Stimulated activated CD4-positive, alpha-beta T cell treated with anti-CD3 and anti-CD28 coated beads, TNF-alpha, amount 100 ng/mL, for 48 hours (primary cell): ENCODE measurements at places on chromosomes 2 and 18.

GRCh38 chr18:35355140-35355618 lies 11.0 kb upstream of the ZNF24 start:
- DNase-seq: no peak

DNA sequence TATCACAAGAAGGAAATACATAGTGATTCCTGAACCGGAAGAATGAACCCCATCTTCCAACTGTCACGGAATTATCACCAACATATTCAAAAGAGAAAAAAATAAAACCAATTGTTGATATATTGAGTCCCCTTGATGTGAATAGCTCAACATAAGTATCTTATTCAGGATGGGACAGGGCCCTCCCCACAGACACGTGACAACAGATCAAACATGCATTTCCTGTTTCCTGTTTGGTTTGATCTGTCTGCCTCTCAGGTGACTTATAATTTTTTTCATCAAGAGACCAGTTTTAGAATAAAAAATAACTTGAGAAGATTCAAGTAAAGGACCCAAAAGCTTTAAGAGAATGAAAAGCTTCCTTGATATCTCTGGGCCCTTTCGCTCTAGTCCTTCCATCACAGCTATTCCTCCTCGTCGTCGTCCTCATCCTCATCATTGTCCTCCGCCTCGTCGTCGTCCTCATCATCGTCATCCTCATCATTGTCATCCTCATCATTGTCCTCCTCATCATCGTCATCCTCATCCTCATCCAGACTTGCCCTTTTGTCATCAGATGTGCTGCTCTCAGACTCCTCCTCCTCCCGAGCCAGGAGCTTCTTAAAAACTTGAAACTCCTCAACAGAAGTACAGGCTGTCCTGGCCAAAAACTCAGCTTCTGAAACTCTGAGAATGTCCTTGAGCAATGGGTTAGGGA lies 6.3 kb downstream of the MTERF4 start:
- DNase-seq: no peak

DNA sequence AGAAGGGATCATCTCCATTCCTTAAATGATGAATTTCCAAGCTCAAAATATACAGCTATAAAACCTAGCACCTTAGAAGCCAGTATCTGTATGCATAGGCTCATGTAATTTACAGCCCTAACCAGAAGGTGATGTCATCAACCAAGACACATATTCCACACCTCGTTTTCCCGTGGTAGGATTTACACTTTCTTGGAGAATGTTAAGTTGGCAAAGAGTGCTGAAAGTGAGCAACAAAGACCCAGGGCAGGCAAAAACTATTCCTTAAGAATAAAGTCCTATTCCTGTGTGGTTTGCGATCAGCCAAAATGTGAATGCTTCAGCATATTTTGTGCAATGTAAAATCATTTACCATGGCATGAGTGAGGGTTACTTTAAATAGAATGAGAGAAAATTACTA lies 247.1 kb downstream of the OSR1 start:
- DNase-seq: no peak

- DNase-seq: no peak
These were observed 9.5 kb downstream of the TPO start for GRCh38 chr2:1422716-1423285.

DNA sequence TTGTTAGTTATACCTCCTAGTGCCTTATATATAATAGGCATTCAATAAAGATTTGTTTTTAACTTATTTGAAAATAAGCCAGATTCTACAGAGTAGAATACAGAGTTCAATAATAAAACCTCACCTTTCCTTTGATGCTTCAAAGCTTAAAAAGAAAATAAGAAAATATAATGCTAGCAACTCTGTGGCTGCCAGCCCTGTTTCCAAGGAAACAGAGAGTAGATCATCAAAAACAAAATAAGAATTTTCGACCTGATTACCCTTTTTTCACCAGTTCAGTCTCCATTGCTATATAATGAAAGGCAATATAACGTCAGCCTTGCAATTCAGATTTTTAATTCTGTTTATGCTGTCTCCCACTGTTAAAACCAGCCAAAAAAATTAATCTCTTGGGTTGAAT lies 8.9 kb upstream of the PGAP1 start:
- no peak for DNase-seq

GRCh38 chr2:133811409-133812125 lies 243.3 kb upstream of the NCKAP5 start:
- no peak for DNase-seq

GRCh38 chr18:76588601-76589226 lies 93.7 kb upstream of the ZNF516 start:
- no peak for DNase-seq

GRCh38 chr18:59561612-59562011 lies 135.6 kb downstream of the CCBE1 start:
- DNase-seq: no peak
